NCI-H1092 (cell line): ENCODE measurements at places on chromosomes 4 and X.

DNA sequence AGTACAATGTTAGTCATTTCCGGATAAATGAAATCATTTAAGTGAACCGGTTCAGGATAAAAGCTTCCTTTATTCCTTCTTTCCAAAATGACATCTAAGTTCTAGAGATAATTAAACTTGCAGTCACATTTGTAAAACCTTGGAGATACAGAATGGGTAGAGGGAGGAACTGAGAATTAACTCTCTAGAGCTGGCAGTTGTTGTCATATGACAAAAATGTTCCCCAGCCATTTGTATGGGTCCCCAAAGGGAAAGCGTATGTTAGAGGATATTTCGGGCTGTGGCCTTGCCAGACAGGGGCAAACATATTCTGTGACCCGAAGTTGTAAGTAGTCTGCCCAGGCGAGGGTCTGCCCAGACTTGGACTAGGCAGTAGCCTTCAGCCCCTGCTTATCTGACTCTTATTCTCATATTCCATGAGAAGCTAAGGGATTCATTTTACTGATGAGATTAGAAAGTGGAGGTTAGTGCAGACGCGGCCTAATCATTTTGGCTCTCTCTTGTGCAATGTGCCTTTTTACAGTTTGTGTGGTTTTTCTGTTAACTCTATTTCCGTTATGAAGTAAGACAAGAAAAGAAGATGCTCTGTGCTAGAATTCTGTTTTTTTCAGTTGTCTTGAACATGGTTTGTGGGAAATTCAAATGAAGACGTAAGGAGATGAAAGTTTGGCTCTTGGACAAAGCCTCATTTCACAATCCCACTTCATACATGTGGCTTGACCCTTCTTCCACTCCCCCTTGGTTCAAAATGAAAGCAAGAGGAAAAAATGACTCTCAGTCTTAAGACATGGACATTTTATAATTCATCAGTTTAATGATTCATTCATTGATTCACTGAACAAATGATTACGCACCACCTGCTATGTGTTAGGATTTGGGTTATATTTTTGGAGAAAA lies 2394.2 kb upstream of the AGA start:
- no peak for DNase-seq

DNA sequence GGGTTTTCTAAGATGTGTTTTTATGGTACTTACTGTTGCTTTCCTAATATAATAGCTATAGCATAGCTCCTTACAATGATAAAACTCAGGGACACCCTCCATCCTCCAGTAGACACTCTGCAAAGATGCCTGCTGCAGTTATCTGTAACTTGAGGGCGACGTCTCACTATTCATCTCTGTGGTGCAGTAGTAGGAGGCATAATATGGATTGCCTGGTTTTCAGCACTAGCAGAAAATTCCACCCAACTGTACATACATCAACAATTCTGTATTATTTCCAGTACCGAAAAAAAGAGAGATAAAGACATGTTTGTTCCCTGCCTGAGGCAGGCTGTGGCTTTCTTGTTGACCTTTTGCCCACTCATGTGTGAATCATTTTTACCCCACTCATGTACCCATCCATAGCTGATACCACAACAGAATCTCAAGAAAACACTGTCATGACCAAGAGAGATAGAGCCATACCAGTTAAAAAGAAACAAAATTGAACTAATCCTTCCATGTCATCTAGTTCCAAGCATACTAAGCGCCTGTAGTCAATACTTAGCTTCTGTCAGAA lies 220.1 kb downstream of the RAB28 start:
- DNase-seq: no peak

DNA sequence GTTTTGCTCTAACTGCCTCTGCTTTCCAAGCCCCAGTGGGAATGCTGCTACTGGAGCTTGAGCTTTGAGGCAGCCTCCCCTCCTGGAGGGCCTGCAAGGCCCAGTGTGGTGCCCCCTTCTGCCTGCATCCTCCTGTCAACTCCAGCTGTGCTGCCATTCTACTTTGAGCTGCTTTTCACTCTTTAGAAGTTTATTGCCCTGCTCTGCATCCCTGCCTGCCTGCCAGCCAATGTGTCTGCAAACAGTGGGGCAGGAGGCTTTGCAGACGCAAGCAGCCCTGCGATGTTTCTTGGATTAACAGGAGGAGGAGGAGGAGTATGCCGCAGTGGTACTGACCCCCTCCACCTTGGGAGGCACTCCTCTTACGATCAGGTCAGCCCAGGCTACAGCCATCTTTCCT lies 16.4 kb downstream of the TMEM31 start:
- DNase-seq: no peak

DNA sequence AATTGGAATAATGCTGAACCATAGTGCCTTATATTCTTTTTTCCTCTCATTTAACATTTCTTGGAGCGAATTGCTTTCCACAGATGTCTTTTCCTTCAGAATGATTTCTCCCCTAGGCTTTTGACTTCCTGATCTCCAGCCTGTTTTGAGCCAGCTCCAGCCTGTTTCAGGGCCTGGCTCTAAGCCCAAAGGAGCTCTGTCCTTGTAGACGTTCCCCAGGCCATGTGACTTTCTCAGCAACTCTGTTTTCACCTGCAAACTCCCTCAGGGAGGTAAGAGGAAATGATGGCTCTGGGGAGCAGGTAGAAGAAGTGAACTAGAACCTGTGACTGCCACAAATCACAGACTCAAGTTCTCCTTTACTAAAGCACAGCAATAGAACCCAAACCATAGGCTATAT lies 89.1 kb downstream of the AKAP4 start:
- DNase-seq: no peak

DNA sequence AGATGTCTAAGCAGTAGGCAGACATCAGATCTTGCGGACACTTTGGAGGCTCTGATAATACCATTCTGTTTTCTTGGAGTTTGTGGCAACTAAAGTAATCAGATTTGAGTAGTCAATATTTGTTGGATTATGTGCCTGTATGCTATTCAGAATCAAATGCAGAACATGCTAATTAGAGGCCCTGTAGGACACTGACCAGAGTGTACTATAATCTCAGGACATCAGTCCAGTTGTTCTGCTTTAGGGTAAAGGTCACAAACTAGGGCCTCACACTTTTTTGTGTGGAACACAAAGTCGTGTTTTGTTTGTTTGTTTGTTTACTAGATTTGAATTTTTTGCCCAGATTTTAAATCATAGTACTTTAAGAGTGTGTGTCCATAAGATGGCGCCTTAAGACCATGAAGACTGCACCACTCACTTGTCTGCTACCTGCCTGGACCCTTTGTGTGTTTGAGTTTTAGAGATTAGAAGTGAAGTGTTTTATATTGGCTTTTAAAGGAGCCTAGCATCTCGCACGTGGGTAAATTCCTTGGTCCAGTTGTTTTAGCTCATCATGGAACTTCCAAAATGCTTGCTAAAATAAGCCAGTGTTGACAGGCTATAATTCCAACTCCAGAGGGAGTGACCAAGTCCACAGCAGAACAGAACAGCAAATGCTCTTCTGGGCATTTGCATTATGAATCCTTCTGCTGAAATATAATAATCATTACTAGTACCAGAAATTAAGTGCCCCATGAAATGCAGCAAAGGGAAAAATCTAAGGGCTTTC lies 34.7 kb downstream of the IL13RA1 start:
- no peak for DNase-seq

DNA sequence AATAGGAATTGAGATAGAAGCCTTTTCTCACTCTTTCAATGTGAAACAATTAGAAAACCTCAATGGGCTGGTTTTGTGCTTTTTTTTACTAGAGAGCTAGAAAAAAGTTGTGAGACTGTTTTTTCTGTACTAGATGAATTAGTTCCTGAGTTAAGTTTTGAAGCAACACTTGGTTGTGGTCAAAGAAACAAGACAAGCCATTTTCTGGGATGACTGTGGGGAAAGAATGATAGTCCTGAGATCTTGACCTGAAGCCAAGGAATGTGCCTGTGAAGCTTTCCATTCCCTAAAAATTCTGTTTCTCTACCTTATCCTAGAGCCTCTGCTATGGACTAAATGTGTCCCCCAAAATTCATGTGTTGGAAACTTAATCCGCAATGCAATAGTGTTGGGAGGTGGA lies 157.8 kb upstream of the TLL1 start:
- DNase-seq: no peak

DNA sequence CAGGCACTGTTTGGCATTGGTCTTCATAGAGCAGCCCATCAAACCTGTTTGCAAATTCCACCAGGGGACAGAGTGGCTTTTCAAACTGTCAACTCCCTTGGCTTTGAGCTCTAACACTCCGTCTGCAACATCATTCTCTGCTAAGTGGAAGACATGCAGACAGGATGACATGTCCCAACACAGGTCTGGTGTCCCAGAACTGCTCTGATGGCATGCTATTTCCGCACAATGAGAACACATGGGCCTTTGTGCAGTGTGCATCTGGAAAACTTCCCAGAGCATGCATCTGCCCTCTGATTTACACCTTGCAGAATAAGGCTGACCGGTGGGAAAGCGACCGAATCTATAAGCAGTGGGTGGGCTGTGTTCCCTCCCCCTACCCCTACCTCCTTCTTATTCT lies 212.8 kb upstream of the GYPA start:
- no peak for DNase-seq

DNA sequence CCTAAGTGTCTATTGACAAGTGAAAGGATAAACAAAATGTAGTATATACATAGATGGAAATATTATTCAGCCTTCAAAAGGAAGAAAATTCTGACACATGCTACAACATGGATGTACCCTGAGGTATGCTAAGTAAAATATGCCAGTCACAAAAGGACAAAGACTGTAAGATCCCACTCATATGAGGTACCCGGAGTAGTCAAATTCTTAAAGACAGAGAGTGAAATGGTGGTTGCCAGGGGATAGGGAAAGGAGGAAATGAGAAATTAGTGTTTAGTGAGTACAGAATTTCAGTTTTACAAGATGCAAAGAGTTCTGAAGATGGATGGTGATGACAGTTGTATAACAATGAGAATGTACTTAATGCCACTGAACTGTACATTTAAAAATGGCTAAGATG lies 102.3 kb upstream of the NAP1L5 start:
- no peak for DNase-seq

- DNase-seq: no peak
These were observed 1100.2 kb upstream of the INTU start for GRCh38 chr4:126532527-126532926.

DNA sequence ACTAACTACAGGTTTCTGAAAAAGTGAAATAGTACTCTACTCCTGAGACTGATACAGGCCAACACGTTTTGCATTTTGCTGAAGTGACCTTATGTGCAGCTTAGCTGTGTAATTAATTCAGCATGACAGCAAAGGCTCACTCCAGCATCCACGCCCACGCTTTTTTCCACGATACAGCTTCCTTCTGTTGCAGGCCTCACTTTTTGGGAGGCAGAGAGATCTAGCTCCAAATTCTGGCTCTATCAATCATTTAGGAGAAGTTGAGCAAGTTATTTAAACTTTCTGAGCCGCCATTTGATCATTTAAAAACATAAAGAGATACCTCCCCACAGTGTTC lies 160.3 kb downstream of the AFAP1 start:
- DNase-seq: no peak

GRCh38 chrX:69185886-69186285 lies 20.6 kb upstream of the PJA1 start:
- DNase-seq: no peak

DNA sequence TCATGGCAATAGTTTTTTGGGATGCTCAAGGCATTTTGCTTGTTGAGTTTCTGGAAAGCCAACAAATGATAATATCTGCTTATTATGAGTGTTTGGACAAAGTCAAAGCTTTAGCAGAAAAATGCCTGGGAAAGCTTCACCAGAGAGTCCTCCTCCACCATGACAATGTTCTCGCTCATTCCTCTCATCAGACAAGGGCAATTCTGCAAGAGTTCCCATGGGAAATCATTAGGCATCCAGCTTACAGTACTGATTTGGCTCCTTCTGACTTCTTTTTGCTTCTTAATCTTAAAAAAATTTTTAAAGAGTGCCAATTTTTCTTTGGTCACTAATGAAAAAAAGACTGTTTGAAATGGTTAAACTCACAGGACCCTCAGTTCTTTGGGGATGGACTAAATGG lies 136.3 kb downstream of the UBE2K start:
- no peak for DNase-seq

GRCh38 chr4:2261110-2261852 lies 628 bp downstream of the MXD4 start:
- DNase-seq: no peak

DNA sequence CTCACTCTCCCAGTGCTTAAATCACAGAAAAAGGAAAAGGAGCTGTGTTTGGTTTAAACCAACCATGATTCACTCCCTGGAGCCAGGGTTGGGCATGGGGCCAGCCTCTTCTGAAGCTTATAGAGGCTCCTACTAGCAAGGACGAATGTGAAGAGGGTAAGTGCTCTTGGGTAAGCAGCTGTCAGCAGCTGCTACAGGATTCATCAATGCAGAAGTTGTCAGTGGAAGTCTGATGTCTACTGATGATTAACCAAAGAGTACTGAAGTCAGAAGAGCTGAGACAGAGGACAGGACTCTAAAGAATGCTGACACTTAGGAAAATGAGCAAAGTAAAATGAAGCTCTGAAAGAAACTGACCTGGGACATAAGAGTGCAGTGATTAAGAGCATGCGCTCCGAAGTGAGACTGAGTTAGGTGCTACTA lies 32.7 kb upstream of the JADE1 start:
- DNase-seq: peak; percentile 42
